ENCODE measurements at places on chromosomes 16 and 17.

DNA sequence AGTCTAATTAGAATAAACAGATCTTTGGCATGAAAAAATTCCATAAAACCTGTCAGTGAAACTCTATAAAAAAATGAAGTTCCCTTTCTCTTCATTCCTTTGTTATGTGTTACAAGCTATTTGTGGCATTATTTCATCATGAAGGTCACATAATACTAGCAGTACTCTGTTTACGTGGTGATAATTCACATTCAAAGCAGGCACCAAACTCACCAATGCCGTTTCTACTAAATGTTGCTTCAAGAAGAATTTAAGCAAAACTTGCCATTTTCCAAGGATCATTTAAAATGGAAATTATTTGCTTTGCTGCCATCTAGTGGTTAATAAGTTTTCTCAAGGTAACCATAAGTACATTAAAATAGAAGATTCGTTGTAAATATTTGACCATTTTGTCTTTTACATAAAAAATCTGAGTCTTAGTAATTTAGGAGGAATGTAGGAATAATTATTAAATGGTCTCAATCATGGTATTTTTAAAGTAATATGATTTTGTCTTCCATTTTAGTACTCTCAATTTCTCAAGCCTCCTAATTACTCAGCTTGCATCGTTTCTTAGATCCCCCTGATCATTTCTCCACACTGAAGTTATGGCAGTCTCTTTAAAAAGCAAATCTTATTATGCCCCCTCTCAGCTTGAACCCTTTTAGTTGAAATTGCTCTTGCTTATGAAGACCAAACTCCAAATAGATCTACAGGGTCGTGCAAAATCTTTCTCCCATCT lies 80.8 kb downstream of the OMG start:
- DNase-seq = no peak

GRCh38 chr16:57411362-57411976 lies 6.9 kb downstream of the CCL17 start:
- no peak for DNase-seq

DNA sequence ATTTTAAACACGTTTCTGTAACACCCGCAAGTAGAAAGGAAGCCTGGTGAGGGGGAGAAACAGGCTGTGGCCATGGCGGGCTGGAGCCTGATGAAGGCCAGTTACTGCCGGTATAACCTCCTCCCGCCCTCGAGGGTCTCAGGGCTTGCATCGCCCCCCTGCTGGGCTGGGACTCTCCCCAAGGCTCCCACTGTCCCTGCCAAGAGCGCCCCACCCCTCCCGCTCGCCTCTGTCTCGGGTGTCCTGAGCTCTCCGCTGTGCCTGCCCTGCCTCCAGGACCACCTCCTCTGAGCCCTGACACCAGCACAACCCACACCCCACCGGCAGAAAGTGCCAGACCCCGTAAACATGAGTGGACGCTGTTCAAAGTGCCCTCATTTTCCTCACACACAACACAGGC lies 18.7 kb downstream of the TMEM204 start:
- no peak for DNase-seq

GRCh38 chr17:67068999-67069398 lies 24.6 kb downstream of the CACNG1 start:
- no peak for DNase-seq

- DNase-seq = peak; percentile 74
Observed at GRCh38 chr16:84507011-84507982, 2.8 kb upstream of the MEAK7 start.

- no peak for DNase-seq
Observed at GRCh38 chr16:85084841-85085510, 27.3 kb downstream of the CIBAR2 start.

GRCh38 chr17:69239611-69240600 lies 11.3 kb upstream of the ABCA10 start:
- DNase-seq = no peak

- DNase-seq = no peak
Observed at GRCh38 chr17:40510328-40510648, 8.9 kb upstream of the TNS4 start.

DNA sequence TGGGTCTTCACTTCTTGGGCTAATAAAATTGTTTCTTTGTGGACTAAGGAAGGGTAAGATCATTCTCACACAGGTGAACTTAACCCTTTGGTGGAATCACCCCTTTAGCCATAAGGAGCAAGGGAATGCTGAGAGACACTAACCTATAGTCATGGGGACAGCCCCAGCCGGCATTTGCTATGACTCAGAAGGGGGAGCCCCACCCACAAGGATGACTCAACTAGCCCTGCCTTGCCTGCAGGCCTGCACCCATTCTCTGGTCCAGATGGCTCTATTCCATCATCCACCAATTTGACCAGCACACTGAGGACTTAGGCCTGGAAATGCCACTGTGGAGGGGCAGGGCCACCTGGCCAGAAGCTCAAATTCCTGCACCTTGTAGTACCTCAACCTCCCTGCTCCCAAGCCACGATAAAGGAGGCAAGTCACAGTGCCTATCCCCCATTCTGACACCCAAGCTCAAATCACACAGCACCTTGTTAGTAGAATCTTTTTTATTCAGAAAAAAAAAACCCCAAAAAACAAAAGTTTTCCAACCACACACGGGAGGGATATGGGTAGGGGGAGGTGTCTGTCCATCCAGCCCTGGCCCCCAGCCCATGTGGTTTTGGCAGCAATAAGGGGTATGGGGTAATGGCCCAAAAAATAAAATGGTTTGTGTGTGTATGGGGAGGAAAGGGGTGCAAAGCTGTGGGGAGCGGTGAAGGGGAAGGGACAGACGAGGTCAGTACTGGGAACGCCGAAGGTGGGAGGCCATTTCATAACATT lies 3.0 kb downstream of the PFN1 start:
- DNase-seq = peak; percentile 93

DNA sequence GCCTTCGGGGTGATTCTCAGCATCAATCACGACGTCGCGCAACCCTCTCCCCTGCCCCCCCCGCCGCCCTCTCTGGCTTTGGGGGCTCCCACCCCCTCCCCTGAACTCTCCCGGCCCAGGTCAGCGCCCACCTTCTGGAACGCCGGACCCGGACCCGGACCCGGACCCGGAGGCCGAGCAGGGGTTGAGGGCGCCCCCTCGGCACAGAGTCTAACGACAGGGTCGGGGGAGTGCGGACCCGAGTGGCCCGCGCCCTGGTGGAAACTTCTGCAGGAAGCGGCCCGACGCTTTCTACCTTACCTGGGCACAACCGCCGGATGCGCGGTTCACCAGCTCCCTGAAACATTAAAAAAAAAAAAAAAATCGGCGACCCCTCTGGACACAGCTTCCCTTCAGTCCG lies 16.2 kb downstream of the SALL1 start:
- no peak for DNase-seq

- DNase-seq = no peak
Observed at GRCh38 chr17:10058921-10059683, 139.3 kb downstream of the GAS7 start.

All from aorta (tissue), 5 donors.